GM12891 (cell line): ENCODE measurements at places on chromosomes 2 and 18.
A peak's percentile ranks its signal among the peaks of the same experiment; 100 is the strongest.

GRCh38 chr2:4098137-4098536 lies 394.8 kb downstream of the DCDC2C start:
- DNase-seq: no peak

GRCh38 chr18:69567813-69568488 lies 167.3 kb downstream of the DOK6 start:
- no peak for DNase-seq

GRCh38 chr2:25276569-25277465 lies 64.9 kb downstream of the DNMT3A start:
- DNase-seq: peak; percentile 85

GRCh38 chr2:84942964-84943421 lies 28.0 kb upstream of the KCMF1 start:
- no peak for DNase-seq

GRCh38 chr18:52403291-52404021 lies 63.5 kb downstream of the DCC start:
- no peak for DNase-seq

- no peak for DNase-seq
These were observed 1.5 kb downstream of the FSHR start for GRCh38 chr2:49152824-49153223.

GRCh38 chr2:158510887-158511286 lies 54.1 kb downstream of the PKP4 start:
- no peak for DNase-seq

- DNase-seq: no peak
These were observed 14.5 kb upstream of the PAPOLG start for GRCh38 chr2:60741576-60741975.

DNA sequence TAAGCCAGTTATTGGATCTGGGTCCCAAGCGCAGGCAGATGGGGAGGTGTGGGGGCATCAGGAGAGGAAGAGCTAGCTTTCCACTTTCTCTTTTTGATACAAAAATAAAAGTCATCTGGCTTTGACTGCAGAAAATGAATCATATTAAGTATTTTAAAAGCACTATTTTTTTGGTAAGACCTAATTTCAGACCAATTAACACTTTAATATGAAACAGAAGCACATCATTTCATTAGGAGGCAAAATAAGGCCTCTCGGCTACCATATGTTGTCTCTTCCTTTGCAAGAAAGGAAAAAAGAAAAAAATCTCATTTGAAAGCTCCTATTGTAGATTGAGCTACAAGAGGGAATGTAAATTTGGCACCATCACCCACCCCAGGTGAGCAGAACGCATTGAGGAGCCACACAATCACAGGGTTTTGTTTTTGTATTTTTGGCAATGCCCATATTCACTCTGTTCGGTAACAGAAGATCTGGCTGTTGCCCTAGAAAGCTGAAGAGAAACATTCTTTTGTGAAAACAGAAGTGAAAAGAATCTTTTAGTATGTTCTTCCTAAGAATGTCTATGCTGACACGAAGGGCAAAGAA lies 390.7 kb upstream of the ETAA1 start:
- no peak for DNase-seq

DNA sequence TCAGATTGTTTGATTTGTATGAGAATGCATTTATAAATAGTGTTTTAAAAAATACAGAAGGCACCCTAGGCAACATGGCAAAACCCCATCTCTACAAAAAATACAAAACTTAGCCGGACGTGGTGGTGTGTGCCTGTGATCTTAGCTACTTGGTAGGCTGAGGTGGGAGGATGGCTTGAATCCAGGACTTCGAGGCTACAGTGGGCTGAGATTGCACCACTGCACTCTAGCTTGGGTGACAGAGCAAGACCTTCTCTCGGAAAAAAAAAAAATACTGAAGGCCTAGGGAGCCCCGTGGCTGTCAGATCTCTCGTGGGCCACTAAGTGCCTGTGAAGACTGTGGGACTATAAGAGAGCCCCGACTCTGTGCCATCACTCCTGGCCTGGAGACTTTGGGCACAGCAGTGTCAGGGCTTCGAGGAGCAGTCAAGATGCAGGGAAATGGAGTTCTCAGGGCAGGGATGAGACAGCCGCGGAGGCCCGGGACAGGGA lies 40.5 kb downstream of the MYO7B start:
- no peak for DNase-seq

- no peak for DNase-seq
These were observed 57.0 kb upstream of the NOL4 start for GRCh38 chr18:34281722-34282121.

DNA sequence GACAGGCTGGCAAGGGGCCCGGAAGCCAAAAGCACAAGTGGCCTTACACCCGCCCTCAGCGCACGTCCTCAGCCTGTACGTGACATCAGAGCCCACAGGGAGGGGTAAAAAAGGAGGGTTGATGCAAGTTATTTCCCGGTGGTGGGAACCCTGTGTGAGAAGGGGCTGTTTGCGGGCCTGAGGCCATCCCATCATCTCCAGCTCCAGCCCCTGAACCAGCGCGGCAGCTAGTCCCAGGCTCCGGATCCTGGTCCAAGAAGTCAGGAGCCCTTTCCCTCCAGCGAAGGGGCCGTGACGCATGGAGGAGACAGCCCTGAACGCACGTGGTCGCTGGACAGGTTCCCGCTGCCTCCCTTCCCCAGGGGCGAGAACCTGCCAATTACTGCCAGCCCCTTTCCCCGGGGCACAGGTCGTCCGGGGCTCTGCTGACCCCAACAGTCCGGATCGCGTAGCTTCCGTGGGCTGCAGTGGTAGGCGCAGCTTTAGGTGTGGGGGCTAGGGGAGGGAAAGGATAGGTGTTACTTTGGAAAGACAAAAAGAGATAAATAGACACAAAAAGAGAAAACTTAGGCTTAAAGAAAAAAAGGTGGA lies 1.3 kb upstream of the LRP2 start:
- no peak for DNase-seq

DNA sequence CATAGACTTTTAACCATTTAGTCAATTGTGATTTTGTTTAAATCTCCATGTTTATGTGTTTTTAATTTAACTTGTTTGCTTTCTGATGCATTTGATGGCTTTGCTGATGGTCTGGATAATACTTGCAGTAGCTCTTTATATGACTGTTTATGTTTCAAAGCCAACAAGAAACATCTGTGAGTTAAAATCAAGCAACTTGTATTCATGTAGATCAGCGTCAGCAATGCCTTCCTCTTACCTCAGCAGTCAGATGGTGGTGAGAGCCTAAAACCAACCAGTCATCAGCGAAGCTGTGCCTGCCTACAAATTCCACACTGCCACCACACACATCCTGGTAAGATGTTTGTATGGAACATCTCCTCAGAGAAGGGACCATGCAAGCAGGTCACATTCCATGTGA lies 231.9 kb downstream of the PTGR3 start:
- no peak for DNase-seq

DNA sequence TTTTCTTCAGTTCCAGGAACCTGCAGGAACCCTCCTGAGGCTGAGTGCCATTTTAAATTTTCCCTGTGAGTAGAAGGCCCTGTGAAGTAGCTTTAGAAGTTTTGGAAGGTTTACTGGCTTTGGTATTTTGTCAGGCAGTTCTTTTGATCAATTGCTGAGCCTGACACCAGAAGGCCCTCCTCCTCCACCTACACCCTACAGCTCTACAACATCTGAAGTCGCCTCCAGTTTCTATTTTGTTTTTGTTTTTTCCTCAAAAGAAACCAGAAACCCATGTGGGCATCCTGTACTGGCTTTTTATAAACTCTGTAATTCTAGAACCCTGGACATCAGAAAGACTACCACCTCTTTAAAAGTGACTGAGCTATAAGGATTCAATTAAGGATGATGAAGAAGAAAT lies 153.7 kb downstream of the NRXN1 start:
- no peak for DNase-seq

DNA sequence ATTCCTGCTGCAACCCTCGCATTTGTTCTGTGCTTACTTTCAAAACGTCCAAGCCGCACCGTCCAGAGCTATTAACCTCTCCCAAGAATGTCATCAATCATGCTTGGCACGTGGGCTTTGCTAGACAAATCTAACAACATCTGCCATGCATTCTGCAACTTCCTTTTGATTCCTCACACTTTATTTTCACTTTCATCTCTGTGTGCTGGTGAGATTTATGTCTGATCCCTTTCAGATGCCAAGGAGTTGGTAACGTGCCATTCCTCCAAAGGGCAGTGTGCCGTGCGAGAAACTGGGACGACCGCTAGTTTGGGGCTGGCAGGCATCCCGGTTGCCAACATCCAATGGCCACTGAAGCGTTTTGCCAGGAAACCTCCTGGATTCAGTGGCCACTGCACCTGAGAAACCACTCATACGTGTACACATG lies 230.0 kb upstream of the PARD3B start:
- DNase-seq: no peak

GRCh38 chr2:168825126-168825525 lies 22.7 kb downstream of the NOSTRIN start:
- no peak for DNase-seq

DNA sequence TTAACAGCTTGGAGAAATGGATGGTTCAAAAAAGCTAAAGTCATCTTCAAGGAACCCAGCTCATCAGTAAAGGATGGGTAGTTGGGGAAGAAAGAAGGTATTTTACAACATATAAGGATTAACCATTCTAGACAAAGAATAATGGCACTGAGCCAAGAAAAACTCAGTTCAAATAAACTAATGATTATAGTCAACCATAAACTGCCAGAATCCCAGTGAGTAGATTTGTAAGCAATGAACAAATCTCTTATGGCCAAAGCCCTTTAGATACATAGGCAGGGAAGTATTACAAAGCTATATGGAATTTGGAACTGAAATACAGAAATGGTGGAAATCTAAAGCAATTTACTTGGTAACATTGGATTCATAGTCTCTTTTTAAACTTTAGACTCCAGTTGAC lies 92.4 kb upstream of the ZFP36L2 start:
- DNase-seq: no peak

DNA sequence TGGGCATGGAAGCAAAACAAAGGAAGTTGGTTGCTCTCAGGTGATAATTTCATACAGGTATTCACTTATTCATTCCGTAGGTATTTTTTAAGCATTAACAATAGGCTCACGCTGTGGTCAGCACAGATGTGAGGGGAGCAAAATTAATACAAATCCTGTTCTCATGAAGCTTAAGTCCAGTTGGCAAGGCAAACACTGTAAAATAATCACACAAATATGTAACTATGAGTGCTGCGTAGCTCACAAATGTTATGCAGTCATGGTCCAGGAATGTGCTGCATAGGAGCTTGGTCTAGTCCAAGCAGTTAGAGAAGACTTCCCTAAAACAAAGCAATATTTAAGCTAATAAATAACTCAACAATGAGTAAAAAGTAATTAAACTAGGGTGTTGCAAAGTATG lies 23.9 kb downstream of the SP5 start:
- no peak for DNase-seq

DNA sequence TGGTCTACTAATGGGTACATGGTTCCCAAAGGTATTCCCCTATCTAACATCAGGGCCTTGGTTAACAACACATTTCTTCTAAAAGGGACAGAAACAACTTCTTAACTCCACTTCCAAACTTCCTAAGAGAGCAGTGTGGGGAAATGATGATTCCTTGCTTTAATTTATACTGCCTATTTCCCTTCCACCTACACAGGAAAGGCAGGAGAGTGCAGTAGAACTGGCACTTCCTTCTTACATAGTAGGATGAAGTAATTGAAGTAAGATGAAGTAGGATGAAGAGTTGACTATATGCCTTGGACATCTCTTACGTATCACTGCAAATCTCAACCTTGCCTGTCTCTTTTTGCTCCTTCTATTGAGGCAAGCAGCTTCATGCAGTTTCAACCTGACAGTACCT lies 54.7 kb downstream of the CD28 start:
- DNase-seq: no peak

DNA sequence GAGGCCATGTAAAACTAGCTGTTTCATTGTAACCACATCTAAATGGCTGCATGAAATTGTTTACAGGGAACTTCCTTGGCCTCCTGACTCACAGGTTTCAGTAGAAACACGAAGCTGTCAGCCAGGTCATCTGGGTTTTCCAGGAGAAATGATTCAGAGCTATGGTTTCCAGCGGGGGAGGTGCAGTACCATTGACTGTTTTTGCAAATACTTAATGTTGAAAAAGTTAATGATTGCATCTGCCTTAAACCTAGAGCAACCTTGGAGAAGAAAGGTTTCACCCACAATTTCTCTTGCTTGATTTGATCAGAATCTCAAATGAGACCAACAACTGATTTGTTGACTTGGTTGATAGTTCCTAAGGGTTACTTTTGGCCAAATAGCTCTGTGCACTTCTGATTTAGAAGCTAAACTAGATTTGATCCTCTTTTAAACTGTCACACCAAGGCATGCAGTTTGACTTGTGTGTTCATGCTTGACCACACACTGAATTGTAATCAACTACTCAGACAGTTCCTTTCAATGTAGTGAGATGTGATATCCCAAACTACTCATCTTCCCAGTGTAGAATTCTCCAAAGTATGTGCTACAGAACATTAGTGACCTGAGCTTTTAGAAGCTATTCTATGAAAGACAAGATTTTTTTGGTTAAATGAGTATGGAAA lies 193.5 kb upstream of the CHST9 start:
- DNase-seq: no peak

DNA sequence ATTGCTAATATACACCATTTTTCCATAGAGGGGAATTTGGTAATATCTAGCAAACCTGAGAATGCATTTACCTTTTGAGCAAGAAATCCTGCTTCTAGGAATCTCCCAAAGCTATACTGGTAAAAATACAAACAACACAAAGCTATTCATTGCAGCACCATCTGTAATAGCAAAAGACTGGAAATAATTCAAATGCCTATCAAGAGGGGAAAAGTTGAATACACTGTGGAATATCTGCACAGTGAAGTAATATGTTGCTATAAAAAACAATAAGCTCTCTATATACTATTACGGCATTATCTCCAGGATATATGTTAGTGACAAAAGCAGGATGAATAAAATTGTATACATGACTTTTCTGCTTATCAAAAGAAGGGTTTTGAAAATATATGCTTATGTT lies 112.3 kb upstream of the CHAC2 start:
- DNase-seq: no peak

- no peak for DNase-seq
These were observed 131.9 kb upstream of the SPATS2L start for GRCh38 chr2:200174433-200175216.

DNA sequence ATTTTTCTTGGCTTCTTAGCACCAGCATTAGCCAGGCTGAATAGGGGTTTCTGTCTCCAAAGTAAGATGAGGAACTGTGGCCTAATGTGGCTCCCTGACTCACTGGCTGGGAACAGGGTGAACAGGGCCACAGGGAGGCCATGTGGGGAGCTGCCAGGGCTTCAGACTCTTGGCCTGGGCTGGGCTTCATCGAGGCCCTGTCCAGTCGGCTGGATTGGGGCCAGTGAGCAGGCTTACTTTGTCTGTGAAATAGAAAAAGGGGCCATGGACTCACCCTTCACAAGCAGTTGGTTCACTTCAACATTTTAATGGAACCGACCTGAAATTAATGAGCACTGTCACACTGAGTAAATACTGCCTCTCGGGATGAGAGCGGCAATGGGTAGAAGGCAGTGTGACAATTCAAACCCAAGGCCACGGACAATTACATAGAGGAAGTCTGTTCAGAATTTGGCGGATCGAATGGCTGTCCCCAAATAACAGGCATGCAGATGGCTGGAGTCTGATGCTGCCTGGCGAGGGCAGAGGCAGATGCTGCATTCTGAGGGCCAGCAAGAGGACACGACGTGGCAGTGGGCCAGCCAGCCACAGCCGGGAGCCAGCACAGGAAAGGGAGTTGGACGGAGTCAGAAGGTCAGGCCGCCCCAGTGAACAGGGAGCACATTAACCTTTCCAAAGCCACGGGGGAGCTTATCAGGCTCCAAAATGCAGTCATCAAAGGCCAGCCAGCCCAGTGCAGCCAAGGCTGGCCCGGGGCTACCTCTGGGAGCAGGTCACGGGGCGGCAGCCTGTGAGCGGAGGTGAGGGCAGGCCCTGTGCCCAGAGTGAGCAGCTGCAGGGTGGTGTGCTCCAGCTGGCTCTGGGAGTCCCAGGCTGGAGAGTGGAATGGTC lies 146.6 kb upstream of the REV1 start:
- no peak for DNase-seq
